ENCODE measurements at places on chromosomes 3 and 15.

DNA sequence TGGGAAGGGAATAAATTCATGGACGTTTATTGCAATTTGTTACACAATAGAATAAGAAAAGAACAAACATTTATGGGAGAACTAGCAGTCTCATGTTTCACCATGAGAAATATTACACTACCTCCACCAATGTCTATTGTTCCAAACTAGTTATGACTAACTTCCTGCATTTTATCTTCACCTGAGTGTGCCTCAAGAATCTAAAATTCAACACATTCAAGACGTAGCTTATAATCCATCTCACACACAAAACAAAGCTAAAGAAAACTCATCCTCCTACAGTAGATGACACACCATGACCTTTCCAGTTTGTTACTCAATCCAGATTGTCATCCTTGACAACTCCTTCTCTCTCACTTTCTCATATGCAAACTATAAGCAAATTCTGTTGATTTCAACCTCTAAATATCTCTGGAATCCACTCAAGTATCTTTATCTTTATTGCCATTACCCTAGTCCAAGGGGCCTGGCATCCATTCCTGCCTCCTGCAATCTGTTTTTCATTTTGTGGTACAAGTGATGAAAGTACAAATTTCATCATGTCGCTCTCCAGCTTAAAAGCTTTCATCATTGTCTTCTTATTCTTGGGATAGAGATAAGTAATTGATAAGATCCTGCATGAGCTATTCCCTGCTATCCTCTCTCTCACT is 229.9 kb downstream of the NR2F2 start:
- H3K4me3 ChIP-seq, result no peak overlapping the region
- no peak overlapping the region for H3K27ac ChIP-seq
- no peaks in the 10 kb centered on the region for H3K4me1 ChIP-seq
- no peak for DNase-seq
- no peaks in the 10 kb centered on the region for H3K27me3 ChIP-seq

DNA sequence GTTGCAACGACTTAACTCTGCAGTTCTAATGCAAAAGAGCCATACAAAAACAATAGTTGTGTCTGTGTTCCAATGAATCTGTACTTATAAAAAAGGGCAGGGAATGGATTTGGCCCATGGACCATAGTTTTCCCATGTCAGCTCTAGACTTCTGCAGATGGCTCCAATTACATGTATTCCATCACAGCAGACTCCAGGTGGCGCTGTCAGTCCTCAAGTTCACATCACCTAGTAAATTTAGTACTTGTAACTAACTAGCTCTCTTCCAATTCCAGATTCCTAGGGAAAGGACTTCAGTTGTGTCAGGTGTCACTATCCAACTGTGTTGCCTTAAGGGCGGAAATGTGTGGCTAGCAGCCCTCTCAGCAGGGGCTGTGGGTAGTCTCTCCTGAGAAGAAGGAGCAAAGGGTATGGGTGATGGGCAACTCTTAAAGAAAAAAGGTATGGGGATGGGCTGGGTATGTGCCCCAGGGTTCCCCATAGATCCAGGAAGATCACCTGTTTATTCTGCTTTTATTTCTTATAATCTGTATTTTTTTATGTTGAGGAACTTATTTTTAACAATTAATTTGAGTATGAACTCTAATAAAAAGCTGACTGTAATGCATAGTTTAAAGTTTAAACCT is 36.2 kb downstream of the BBS4 start:
- peaks cover 27% of the 10 kb centered on the region for H3K36me3 ChIP-seq
- H3K27me3 ChIP-seq, result no peaks in the 10 kb centered on the region
- peak; percentile 93 for DNase-seq
- H3K4me1 ChIP-seq, result peaks cover 4% of the 10 kb centered on the region

DNA sequence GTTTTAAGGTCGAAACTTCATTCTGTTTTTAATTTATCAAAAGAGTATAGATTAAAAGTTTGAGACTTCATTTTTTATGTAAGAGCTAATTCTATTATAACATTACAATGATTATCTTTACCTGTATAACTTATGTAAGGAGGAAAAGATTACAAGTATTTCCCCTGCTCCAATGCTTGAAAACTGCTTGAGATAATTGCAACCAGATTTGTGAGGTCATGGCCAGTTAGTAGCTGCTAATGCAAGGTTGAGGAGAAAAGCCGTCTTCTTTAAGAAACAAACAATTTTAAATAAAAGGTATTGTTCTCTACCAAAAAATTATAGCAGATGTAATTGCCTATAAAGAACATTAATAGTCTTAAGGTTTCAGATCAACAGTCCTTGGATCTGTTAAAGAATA is 208.3 kb upstream of the UBE2E2 start:
- no peaks in the 10 kb centered on the region for H3K4me1 ChIP-seq
- no peak for DNase-seq
- H3K36me3 ChIP-seq, result no peaks in the 10 kb centered on the region
- H3K27ac ChIP-seq, result no peak overlapping the region
- H3K4me3 ChIP-seq, result no peak overlapping the region

- no peak overlapping the region for H3K27ac ChIP-seq
- no peaks in the 10 kb centered on the region for H3K27me3 ChIP-seq
- peak; percentile 93 for DNase-seq
- no peaks in the 10 kb centered on the region for H3K36me3 ChIP-seq
- no peaks in the 10 kb centered on the region for H3K4me1 ChIP-seq
These were observed 61.4 kb downstream of the TUSC7 start for GRCh38 chr3:116770815-116771450.

- peak overlapping the region; percentile 88 for H3K27ac ChIP-seq
- H3K36me3 ChIP-seq, result no peaks in the 10 kb centered on the region
- no peak overlapping the region for H3K4me3 ChIP-seq
- no peaks in the 10 kb centered on the region for H3K27me3 ChIP-seq
- no peaks in the 10 kb centered on the region for H3K4me1 ChIP-seq
These were observed 51.8 kb downstream of the RGMA start for GRCh38 chr15:93036951-93037819.

- no peaks in the 10 kb centered on the region for H3K27me3 ChIP-seq
- no peaks in the 10 kb centered on the region for H3K4me1 ChIP-seq
- DNase-seq, result no peak
- H3K27ac ChIP-seq, result no peak overlapping the region
These were observed 97.1 kb upstream of the TRIM42 start for GRCh38 chr3:140580746-140581145.

DNA sequence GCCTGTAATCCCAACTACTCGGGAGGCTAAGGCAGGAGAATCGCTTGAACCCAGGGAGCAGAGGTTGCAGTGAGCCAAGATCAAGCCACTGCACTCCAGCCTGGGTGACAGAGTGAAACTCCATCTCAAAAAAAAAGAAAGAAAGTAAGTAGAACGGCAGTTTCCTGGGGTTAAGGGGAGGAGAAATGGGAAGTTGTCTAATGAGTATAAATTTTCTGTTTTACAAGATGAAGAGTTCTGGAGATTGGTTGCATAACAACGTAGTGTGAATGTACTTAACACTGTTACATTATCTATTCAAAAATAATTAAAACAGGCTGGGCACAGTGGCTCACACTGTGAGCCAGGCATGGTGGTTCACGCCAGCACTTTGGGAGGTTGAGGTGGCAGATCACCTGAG is 45.4 kb downstream of the GRK7 start:
- H3K27me3 ChIP-seq, result no peaks in the 10 kb centered on the region
- no peak for DNase-seq
- no peaks in the 10 kb centered on the region for H3K36me3 ChIP-seq
- H3K4me3 ChIP-seq, result no peak overlapping the region

GRCh38 chr3:38487323-38487722 is 8.8 kb upstream of the EXOG start:
- H3K36me3 ChIP-seq, result peaks cover 50% of the 10 kb centered on the region
- DNase-seq, result no peak
- no peaks in the 10 kb centered on the region for H3K4me1 ChIP-seq

GRCh38 chr15:68982976-68983563 is 31.4 kb upstream of the NOX5 start:
- no peak overlapping the region for H3K4me3 ChIP-seq
- H3K27ac ChIP-seq, result no peak overlapping the region
- H3K4me1 ChIP-seq, result no peaks in the 10 kb centered on the region
- DNase-seq, result no peak

DNA sequence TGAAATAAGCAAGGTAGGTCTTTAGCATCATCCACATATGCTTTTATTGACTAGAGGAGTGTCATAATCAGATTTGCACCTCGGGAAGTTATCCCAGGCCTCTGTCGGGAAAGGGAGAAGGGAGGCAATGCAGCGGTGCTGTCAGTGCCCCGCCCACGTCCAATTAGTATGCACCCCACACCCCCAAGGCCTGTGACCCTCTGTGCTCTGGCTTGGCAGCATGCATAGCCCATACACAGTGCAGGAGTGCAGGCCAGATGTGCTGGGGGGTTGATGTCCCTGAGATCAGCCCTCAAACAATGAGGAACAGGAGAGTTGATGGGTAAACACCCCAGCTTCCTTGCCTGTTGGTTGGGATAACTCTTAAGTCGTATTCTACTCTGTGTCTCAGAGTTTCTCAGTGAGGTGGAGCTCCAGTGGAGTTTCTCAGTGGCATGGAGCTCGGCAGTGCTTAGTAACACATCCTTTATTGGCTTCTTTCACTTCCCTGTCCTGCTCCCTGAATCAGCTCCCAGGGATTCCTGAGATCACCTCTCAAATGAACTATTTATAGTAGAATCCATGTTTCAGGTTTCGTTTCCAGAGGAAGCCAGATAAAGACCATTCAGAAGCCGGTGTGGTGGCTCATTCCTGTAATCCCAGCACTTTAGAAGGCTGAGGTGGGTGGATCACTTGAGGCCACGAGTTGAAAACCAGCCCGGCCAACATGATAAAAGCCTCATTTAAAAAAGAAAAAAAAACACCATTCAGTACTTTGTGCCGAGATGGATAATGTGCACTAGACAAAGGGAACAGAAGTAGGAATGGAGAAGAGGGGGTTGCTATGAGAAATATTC is 26.7 kb upstream of the NDUFB4 start:
- no peak overlapping the region for H3K4me3 ChIP-seq
- no peak for DNase-seq
- H3K36me3 ChIP-seq, result no peaks in the 10 kb centered on the region
- no peak overlapping the region for H3K27ac ChIP-seq

All from endodermal cell (in vitro differentiated cells).